ENCODE measurements at places on chromosomes 11 and 22.

DNA sequence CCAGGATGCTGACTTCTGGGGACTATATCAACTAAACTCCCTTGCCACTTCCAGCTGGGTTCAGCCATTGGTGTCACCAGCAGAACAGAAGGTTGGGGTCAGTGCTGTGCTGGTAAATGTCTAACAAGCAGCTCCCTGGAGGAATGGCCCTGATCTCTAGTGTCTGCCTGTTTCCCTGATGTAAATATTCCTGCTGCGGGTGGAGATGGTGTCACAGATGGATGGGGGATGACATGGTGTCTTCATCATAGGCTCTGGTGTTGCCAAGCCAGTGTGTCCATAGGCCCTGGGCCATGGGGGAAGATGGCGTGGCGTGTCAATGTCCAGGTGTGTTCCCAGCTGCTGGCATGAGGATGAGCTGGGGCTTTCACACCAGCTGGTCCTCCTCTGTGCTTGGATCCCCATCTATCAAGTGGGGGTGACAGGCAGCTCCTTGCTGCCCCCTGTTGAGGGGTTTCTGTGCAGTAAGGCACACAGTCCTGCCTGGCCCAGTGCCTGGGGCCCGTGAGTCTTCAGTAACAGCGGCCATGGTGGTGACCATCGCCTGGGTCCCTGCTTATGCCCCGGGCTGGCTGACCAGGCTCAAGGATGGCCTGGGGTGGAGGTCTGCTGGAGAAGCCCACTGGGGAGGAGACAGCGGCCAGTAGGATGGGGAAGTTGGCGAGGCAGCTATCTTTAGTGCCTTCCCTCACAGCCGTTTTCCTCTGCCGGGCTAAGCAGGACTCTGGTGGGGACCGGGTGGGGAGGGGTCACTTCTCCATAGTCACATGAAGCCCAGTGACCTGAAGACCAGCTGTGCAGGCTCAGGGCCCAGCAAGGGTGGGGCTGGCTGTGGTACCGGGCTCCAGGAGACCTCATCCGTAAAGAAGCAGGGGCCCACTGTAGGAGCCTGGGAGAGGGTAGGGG lies 12.7 kb downstream of the RPL3 start:
- no peak for DNase-seq

DNA sequence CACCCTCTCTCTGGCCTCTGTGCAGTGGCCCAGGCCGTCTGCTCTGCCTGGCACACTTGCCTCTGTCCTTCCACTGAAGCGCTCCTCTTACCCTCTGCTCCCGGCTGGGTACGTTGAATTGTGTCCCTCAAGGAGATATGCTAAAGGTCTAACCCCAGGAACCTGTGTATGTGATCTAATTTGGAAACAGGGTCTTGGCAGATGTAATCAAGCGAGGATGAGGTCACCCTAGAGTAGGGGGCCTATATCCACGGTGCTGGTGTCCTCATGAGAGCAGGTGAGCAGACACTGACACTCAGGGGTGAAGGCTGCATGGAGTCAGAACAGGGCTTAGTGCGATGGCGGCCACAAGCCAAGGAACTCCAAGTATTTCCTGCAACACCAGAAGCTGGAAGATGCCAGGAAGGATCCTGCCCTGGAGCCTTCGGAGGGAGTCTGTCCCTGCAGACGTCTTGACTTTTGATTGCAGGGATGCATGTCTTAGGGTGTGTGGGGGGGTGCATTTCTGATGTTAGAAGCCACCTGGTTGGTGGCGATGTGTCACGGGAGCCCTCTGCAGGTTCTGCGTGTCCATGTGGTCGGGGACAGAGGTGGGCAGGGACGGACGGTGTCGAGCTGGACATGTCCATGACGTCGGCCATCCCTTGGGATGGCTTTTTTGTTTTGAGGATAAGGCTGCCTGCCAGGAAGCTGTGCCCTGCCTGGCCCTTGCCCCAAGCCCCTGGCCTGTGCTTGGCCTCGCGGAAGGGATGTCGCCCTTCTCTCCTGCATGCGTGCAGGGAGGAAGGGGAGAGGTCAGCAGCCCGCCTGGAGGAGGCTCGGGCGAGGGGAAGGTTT lies 68.6 kb downstream of the LRP5 start:
- no peak for DNase-seq

DNA sequence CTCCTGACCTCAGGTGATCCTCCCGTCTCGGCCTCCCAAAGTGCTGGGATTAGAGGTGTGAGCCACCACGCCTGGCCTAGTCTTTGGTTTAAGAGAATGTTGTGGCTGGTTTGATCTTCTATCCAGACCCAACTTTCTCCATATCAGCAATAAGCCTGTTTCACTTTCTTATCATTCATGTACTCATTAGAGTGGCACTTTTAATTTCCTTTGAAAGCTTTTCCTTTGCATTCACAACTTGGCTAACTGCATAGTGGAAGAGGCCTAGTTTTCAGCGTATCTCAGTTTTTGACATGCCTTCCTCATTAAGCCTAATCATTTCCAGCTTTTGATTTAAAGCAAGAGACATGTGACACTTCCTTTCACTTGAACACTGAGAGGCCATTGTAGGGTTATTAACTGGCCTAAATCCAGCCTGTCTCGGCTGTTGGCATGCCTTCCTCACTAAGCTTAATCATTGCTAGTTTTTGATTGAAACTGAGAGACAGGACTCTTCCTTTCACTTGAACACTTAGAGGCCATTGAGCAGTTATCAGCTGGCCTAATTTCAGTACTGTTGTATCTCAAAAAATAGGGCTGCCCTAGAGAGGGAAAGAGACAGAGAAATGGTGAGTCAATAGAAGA lies 13.1 kb upstream of the RPL3 start:
- no peak for DNase-seq

DNA sequence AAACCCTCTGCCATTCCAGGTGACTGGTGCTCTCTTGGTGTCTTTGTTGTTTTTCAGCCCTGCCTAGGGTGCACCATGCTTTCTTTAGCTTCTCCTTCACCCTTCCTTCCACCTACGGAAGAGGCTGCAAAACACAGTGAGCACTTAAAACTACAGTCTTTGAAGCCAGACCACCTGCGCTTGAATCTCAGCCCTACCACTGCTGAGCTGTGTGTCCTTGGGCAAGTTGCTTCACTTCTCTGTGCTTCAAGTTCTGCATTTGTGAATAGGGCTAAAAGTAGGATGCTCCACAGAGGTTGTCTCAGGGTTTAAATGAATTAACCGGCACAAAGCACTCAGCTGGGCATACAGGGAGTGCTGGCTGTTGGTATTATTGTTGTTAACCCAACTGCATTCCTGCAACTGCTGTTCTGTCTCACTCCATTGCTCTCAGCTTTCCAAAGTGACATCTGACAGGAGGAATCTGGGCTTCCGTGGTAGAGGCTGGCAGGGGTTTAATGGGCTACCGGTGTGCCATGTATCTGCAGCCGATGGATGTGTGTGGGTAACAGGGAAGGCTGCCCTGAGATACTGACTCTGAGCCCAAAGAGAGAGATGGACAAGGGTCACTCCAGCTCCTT lies 139.3 kb downstream of the FBXO7 start:
- DNase-seq = no peak

DNA sequence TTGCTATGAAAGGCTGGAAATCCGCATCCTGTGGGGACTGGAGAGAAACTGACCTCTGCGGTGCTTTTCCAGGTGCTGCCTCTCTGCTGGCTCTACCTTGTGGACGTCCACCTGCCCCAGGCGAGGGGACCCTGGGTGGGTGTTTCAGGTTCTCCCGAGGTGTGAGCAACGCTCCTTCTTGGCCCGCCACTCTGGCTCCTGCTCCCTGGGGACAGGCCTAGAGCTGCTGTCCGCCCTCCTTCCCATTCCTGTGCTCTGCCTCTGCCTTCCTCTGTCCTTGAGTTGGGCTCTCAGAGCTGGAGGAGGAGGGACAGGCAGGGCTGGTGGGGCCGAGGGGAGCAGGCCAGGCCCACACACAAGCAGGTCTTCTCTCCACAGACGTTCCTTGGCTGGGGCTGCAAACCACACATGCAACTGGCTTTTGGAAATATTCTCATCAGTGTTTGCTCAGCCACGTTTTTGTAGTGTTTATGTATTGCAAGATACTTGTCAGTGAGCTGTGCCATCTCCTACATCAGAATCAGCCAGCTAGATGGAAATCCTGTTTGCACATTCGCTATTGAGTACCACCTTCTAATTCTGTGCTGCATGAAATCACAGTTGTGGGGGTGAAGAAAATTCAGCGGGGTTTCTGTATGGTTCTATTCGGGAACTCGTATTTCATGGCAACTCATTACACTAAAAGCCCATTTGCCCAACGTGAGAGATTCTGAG lies 1115.0 kb downstream of the BRD1 start:
- DNase-seq = no peak

- no peak for DNase-seq
These were observed 55.9 kb upstream of the CCDC188 start for GRCh38 chr22:20206709-20207215.

GRCh38 chr11:58928691-58929090 lies 10.6 kb upstream of the GLYATL1 start:
- DNase-seq = no peak
